ENCODE measurements at places on chromosomes 11 and 22. TPM values are rescaled to one million over a fixed set of nuclear protein-coding genes. Genes with fewer than 3 reads are reported as not detected.
A peak's percentile ranks its signal among the peaks of the same experiment; 100 is the strongest.

GRCh38 chr11:20342347-20343141, 21.0 kb upstream of the HTATIP2 start:
- DNase-seq: no peak

GRCh38 chr11:125902277-125902926, 604 bp downstream of the PUS3 start:
- DNase-seq: no peak

DNA sequence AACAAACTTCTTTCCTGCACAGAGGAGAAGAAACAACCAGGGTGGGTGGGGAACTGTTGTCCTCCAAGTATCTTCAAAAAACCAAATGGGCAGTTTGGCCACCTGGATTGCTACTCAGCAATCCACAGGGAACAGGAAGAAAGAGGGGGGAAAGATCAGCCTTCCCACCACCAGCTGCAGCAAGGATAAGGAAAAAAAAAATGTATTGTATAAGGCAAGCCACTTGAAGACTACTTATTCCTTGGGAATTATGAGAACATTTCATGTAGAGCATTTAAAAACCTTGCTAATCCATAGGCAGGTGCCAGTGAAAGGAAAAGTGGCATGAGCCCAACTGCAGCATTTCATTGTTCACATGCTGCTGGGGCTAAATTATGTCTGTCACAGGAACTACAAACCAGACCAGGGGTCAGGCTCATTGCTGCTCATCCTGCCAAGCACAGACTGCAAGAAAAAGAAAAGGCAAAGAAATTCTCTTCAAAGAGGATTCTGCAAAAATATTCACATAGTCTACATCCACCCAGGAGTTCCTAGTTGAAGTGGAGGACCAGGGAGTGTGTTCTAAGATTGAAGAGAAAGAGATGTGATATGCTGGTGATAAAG, 2.2 kb downstream of the RAB30 start:
- DNase-seq: no peak

AQP11 gene
- total RNA-seq: 6.3 TPM

GRCh38 chr22:30892731-30893221, 75.8 kb downstream of the MORC2 start:
- DNase-seq: no peak

- no peak for DNase-seq
Observed at GRCh38 chr11:41399323-41399722, 60.1 kb downstream of the LRRC4C start.

GRCh38 chr22:45880716-45881523, 96.0 kb downstream of the WNT7B start:
- DNase-seq: no peak

- DNase-seq: no peak
Observed at GRCh38 chr22:40605761-40606160, 30.8 kb downstream of the MRTFA start.

CHRNA10 gene
- total RNA-seq: not detected

NAGA gene
- 41.4 TPM for total RNA-seq

DNA sequence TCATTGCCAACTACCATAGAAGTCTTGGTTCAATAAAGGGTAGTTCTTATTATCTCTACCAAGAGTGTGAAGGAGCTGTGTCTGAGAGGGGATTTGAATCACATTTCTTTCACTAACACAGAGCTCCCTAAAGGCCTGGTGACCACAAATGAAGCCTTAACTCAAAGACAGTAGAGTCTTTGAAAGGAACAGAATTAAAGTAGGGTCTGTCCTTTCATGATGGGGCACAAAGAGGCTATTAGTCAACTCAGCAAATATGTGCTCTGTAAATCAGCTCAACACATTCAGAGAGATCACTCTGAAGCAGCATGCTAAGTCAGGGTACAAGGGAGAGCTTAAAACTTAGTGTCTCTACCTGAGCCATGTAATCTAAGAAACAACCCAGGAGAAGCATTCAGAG, 212.4 kb upstream of the SYN3 start:
- no peak for DNase-seq

SMIM35 gene
- total RNA-seq: not detected

DNA sequence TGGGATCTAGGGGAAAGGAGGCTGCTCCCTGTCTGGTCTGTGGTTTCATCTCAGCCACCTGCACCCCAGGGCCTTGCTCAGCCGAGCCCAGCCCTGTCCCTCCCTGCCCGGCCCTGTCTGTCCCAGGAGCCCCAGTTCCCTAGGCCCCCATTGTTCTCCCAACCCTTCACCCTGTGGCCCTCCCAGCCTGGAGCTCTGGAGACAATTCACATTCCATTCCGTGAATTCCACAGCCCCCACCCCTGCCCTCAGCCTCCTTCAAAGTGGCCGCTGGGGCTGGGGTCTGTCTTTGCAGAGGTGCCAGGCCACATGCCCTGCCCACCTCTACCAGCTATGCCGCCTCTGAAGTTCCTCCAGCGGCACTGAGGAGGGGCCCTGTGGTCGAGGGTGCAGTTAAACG, 77.9 kb upstream of the WNT11 start:
- no peak for DNase-seq

BTG4 gene
- total RNA-seq: not detected

ANKK1 gene
- total RNA-seq: not detected

DNA sequence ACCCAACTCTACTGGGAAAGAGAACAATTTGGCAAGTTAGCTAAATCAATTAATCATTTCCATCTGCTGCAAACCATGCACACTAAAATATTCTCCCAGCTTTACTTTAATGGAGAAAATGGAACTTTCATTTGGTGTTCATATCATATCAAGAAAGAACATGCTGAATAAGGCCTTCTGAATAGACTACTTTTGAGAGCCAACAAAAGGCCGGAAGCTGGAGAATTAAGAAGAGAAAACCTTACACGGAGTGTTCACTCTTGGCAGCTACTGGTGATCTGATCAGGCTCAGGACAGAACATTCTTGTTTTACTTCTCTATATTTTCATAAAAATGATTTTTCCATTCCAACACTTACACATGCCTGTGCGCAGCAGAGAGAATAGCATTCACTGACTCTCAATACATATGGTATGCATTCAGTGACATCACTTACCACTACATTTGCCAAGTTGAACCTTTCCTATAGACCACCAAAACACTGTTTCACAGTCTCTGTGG, 165.3 kb downstream of the TTC28 start:
- no peak for DNase-seq

BRSK2 gene
- 2.4 TPM for total RNA-seq

DNA sequence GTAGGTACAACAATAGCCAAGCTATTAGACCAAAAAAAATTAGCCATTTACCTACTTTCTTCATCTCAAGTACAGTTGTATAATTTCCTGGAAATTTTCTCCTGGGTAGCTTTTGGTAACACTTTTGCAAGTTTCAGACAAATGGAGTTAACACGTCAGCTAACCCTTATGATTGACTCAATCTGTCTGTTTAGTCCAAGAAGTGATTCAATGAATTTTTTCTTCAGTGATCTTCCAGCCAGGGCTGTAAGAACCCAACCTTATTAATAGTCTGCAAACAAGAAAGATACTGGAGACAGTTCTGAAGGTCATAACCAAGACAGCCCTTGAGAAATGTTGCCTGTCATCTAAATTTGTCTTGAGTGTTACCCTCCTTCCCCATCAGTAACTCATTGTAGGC, 30.1 kb upstream of the FIBIN start:
- no peak for DNase-seq

DNA sequence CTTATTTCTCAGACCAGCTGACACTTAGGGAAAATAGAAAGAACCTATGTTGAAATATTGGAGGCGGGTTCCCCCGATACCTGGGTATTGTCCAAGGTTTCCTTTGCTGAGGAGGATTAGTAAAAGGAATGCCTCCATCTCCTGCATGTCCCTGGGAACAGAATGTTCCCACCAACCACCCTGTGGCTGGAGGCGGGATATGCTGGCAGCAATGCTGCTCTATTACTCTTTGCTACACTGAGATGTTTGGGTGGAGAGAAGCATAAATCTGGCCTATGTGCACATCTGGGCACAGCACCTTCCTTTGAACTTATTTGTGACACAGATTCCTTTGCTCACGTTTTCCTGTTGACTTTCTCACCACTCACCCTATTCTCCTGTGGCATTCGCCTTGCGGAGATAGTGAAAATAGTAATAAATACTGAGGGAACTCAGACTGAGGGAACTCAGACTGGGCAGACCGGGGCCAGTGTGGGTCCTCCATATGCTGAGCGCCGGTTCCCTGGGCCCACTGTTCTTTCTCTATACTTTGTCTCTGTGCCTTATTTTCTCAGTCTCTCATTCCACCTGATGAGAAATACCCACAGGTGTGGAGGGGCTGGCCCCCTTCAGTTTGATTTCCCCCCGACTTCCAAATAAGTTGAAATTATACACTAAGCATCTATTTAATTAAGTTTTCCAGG, 32.1 kb downstream of the IGLL1 start:
- DNase-seq: no peak

RAB3IL1 gene
- 9.6 TPM for total RNA-seq

GAL3ST1 gene
- total RNA-seq: 46.3 TPM

POU2AF3 gene
- total RNA-seq: not detected

ZNRF3 gene
- total RNA-seq: 9.6 TPM

- no peak for DNase-seq
Observed at GRCh38 chr11:1407668-1408067, 17.9 kb downstream of the BRSK2 start.

DNA sequence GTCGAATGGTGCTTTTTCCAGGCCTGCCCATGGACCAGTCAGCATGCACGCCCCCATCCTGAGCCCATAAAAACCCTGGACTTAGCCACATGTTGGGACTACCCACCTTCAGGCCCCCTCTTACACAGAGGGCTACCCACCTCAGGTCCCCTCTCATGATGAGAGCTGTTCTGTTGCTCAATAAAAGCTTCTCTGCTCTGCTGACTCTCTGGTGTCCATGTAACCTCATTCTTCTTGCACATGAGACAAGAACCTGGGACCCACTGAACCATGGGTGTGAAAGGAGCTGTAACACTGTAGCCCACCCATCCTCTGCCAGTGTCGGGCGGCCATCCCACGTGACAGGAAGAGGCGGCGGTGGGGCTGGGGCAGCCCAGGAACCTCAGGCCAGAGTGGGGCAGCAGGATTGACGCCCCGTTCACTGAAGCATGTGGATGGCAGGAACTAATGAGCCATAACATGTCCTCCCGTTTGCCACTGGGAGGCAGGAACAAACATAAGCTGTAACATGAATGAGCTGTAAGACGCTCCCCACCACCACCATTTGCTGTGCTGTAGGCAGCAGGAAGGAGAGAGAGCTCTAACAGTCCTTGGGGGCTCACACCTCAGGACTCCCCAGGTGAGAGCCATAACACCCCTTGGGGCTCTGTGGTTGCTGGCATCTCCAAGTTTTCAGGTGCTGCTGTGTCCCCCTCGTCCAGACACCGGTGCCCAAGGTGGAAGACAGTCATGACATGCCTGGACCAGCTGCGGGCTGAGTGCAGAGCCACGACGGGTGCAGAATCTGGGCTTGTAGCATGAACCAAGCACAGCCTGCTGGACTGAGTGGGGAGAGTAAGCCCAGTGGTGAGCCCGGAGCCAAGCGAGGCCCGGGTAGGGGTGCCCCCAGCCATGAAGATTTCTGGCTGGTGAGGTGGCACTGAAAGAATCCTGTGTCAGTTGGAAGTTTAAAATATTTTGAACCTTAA, 69.4 kb downstream of the MCHR1 start:
- peak; percentile 68 for DNase-seq

DNA sequence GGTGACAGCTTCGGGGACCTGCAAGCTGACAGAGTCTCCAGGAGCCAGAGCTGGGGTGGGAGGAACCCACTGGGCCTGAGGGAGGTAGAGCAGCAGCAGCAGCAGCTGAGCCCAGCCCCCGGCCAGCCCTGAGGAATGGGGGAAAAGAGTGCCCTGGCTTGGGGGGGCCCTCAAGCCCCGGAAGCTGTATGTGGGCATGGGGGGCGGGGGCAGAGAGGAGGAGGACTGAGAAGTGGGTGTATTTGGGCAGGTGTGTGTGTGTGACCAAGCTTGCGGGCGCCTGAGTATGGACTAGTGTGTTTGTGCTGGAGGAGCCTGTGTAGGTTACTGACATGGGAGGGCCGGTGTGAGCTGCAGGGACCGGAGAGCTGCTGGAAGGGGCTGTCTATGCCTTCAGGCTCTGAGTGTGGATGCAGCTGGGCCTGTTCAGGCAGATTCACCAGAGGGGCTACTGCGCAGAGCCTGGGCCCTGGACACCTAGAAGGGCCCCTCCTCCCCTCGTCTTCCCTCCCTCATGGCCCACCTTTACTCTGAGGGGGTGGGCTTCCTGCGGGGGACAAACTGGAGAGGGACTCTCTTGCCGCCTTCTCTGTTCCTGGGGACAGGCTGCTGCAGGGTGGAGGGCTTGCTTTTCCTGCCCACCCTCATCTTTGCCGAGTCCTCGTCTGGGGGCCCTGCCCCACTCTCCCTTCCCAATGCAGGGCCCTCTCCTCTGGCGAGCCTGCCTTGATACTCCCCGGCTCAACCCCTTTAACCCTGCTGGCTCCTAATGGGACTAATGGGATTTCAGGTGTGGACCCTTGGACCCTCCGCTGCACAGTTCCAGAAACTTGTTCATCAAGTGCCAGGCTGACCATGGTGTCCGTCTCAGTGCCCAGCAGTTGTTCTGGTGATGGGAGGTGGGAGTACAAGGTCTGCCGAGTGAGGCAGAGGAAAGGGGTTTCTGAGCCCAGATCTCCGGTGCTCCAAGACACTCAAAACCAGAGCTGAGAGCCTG, 28.2 kb downstream of the ST3GAL4 start:
- no peak for DNase-seq

- no peak for DNase-seq
Observed at GRCh38 chr11:111148953-111149352, 96.6 kb upstream of the POU2AF2 start.

DNA sequence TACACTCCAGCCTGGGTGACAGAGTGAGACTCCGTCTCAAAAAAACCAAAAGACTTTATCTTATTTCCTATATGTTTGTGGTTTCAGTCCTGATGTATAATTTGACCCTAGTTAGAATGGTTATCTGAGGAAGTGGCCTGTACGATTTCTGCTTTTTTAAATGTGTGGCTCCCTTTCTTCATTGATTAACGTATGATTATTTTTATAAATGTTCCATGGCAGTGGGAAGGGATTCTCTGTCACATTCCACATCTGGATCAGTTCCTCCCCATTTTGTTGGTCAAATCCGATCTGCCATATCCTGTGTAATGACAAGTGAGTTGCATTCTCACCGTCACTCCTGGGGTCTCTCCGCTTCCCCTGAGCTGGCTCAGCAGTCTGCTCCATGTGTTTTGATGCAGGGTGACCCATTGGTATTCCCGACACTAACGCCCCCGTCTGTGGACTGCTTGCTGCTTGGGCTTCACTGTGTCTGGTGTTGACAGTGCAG, 20.3 kb downstream of the NEAT1 start:
- peak; percentile 25 for DNase-seq

- no peak for DNase-seq
Observed at GRCh38 chr11:64406221-64406946, 47.4 kb downstream of the RPS6KA4 start.

All from Caki2 (cell line).